ENCODE measurements at places on chromosomes 7 and 10. TPM values are rescaled to one million over a fixed set of nuclear protein-coding genes. Genes with fewer than 3 reads are reported as not detected.

- DNase-seq: no peak
These were observed 45.5 kb upstream of the DDC start for GRCh38 chr7:50610521-50611277.

The THSD7A gene
- total RNA-seq: 1.0 TPM

DNA sequence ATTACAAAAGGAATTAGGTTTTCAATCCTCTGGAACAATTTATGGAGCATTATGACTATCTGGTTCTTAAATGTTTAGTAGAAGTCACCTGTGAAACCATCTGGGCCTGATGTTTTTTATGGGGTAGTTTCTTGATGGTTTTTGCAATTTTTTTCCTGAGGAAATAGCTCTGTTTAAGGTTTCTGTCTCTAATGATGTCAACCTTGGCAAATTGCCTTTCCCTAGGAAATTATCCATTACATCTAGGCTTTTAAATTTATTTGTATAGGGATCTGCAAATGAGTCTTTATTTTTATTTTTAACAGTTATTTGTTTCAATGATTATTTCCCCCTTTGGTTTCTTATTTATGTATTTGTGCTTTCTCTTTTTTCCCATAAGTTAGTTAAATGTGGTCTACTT lies 222.8 kb downstream of the GALNT17 start:
- no peak for DNase-seq

DNA sequence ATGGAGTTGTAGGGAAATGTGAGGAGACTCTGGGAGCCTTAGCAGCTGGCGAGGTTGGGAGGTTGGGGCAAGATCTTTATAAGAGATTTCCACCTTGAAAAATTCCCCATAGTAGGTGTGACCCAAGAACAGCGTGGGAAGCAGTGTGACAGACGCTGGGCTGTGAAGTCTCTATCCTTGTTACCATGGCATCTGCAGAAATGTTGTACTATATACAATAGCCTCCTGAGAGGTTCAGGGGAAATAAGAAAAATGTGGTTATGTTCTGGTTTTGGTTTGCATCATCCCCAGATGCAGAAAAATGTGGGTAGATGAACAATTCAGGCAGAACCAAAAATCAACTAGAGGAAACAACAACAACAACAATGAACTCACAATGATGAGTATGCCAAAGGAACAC lies 498.6 kb downstream of the SH2D4B start:
- no peak for DNase-seq

The TCAF2 gene
- total RNA-seq: 0.46 TPM

The MAT1A gene
- total RNA-seq: 0.11 TPM

The SYT15 gene
- 2.8 TPM for total RNA-seq

DNA sequence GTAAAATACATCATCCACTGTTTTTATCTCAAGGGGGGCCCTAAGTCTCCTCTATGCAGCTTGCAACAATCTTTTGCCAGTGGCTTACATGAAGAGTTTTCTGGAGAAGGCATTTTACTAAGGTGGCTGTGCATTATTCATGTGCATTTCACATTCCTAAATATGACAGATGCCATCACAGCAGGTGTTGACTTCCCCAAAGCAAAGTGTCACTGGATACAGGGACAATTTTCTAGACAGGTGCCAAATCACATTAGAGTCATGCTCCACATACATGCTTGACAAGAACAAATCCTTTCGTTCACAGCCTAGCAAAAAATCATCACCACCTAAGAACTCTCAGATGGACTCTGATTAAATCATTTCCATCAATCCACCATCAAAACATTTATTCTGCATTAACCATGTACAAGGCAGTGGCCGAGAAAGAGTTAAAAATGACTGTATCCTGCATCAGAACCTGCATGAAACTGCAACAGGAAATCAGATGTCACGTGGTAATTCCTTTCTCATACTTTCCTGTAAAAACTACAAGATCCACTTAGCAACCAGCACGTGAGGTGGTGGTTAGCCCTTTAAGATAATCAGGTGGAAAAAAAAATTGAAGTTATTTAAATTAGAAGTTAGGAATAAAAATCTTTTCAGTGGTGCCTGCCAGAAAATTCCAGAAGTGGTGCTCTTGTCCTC lies 88.2 kb upstream of the AFAP1L2 start:
- DNase-seq: no peak

The RAB11FIP2 gene
- 14.8 TPM for total RNA-seq

DNA sequence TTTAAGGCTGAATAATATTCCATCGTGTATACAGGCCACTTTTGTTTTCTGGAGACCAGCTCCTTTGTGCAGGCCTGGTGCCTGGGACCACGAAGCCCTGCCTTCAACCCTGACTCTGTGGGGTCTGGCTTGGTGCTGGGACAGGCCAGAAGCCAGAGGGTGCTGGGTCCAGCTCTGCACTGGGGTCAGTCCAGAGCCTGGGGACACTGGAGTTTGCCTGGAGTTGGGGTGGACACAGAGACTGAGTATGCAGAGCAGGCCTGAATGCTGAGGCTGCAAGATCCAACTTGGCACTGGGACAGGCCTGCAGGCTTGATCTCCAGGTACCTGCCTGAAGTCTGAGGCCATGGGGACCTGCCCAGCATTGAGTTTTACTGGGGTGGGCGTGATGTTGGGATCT lies 558.8 kb upstream of the CNTNAP2 start:
- no peak for DNase-seq

DNA sequence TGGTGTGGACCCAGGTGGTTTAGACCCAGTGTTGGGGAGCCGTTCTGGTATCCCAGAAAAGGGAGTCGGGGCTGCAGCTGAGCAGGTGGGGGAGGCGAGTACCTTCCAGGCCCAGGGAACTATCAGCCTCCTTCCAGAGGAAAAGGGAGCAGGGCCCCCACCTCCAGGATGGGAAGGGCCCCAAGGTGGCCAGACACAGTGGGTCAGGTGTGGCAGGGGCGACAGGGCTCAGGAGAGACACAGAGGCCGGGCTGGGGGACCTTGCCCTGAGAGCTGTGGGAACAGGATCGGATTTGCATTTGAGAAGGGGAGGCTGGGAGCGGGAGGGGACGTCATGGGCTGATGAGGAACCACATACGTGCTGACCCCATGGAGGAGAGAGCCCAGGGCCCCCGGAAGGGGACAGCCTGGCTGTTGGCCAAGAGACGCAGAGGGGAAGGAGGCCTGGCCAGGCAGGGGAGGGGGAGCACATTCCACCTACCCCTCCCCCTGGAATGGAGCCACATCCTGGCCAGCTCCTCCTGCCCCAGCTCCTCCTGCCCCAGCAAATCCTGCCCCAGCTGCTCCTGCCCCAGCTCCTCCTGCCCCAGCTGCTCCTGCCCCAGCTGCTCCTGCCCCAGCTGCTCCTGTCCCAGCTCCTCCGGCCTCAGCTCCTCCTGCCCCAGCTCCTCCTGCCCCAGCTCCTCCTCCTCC lies 9.7 kb upstream of the TTYH3 start:
- peak; percentile 38 for DNase-seq

DNA sequence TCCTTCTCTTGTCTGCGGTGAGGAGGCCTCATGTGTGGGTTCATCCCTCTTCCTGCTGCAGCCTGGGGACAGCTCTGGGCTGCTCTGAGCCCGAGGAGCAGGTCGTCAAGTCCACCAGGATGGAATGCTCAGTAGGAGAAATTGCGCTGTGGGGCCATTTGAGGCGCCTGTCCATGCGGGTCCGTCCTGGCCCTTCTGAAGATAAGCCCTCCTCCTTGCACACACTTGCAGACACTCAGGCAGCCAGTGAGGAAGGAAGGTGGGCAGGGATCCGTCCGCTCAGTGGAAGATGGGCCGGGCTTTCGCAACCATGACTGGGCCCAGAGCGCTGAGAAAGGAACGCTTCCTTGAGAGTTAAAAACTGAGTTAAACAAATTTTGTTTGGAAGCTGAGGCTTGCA lies 356.8 kb downstream of the GLRX3 start:
- DNase-seq: no peak

GRCh38 chr7:37920305-37920848 lies at the start of gene EPDR1:
EPDR1 (plus strand) TSS chr7:37920640; CDS start chr7:37920940, 300 bp downstream.
- DNase-seq: no peak

DNA sequence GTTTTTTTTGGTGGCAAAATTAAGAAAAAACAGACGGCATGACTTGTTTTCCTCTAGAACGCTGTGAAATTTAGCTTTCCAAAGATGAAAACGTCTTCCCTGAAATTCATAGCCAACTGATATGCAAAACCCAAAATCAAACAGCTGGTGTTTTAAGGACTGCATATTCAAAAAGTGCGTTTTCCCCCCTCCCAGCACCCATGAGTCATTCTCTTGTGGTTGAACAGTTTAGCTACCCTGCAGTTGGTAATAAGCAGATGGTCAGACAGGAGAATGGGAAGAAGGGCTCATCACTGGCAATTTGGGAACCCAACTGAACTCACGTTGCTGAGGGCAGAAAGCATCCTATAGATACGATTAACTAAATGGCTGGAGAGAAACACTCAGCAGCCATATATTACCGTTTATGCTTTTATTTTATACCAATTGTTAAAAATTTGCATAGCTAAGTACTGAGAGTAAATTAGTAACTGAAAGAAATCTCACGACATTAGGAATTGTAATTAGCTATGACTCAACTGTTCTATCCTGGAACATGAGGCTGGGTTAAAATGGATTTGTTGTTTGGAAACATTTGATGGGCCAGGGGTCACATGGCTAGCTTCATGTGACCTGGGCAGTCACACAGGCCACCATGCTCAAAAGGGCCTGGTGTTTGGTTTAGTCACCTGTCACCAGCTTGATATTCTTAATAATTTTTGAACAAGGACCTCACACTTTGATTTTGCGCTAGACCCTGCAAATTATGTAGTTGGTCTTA lies 343.1 kb downstream of the PHTF2 start:
- no peak for DNase-seq

GRCh38 chr10:70940834-70941568 lies 52.6 kb upstream of the PCBD1 start:
- DNase-seq: peak; percentile 65

- peak; percentile 9 for DNase-seq
These were observed 228.1 kb upstream of the PFKP start for GRCh38 chr10:2839081-2839725.

- DNase-seq: no peak
These were observed 311.0 kb upstream of the IMMP2L start for GRCh38 chr7:111873326-111873646.

- no peak for DNase-seq
These were observed 1077.6 kb downstream of the TYW1 start for GRCh38 chr7:68074242-68074641.

DNA sequence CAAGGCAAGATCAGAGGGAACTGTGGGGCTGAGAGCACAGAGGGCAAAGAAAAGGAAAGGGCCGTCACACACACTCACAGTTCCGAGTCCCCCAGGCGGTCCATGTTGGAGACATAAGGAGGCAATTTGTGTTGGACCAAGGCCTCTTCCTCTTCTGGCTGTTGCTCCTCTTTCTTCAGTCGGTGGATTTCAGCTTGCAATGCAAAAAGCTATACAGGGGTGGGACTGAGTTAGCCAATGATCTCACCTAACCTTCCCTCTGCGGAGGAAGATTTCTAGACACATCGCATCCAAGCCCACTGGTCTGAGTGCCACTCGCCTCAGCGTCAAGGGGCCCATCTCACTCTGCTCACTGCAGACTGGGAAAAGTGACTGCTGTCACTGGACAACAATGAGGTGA lies 5.5 kb downstream of the WDR91 start:
- no peak for DNase-seq

DNA sequence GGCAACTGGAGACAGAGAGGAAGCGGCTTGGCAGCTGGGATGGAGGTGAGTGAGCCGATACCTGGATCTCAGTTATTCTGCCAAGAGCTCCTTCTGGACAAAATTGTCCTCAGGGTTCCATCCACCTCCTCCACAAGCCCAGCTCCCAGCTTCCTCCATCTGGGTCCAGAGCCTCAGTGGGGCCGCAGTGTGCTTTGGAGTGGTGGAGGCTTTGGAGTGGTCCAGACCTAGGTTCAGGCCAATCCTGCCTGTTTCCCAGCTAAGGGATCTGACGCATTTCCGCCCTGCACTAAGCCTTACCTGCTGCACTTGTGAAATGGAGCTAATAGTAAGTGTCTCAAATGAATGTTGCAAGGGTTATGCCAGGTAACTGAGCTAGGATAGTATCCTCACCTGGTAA lies 355.7 kb upstream of the SHH start:
- no peak for DNase-seq

DNA sequence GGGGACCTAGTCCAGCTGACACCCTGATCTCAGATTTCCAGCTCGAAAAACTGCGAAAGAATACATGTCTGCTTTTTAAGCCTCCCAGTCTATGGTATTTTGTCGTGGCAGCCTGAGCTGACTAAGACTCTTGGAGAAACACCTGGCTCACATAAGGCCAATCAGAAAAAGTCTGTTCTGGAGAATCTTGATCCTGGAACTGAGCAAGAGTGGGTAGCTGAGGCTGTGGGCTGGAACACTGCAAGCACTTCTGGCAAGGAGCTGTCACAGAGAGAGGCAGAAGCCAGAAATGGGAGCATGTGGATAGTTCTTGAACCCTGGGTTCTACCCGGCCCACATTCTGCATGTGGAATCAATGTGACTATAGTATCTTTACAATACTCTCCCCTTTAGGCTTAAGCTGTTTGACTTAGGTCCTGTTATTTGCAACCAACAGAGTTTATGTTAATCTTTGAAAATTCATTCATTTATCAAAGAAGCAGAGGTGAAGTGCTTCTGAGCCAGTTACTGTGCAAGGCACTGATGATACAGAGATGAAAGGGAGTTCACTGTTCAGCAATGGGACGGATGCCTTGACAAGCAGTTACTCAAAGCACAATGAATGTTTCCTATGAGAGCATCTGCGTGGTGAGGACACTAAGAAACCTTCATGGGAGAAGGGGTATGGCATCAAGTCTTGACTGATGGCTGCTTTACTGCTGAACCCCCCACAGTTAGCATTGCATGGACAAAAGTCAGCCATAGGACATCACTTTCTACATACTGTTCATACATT lies 4.4 kb upstream of the C10orf90 start:
- DNase-seq: no peak

GRCh38 chr7:73909051-73909941 lies 48.3 kb downstream of the TMEM270 start:
- no peak for DNase-seq

The A1CF gene
- total RNA-seq: not detected

DNA sequence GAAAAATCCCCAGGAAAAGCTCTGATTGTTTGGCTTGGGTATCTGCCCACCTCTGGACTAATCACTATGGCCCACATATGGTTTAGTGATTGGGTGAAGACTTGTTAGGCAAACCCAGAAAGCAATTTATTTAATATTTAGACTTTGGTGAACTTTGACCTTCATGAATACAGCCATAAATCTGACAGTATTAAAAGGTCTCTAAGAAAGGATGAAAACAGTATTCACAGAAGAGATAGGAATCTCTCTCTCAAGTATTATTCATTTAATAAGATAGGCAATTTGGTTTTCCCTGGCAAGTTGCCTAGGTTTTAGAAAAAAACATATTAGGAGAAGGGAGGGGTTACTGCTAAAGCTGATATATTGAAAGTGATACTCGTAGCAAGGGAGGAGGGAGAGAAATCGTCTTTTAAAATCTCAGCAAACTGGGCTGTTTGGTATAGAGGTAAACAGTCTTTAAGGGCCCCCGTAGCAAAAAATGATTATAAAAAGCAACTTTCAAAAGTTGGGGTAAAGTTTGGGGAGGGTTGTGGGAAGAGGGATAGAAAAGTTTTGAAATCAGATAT lies 57.1 kb downstream of the LSMEM1 start:
- no peak for DNase-seq

The BAMBI gene
- total RNA-seq: 19.4 TPM

The LIPF gene
- not detected for total RNA-seq
